ENCODE measurements at places on chromosomes 4 and X. TPM values are rescaled to one million over a fixed set of nuclear protein-coding genes. Genes with fewer than 3 reads are reported as not detected.

The ATOH1 gene
- total RNA-seq: not detected

- no peak for DNase-seq
These were observed 272.1 kb upstream of the TRAM1L1 start for GRCh38 chr4:117357437-117357836.

The MMAA gene
- 5.8 TPM for total RNA-seq

GRCh38 chrX:38275615-38276014 lies 51.7 kb downstream of the RPGR start:
- DNase-seq: no peak
